IPS DF 6.9 (cell line): ENCODE measurements at places on chromosomes 16 and 17.
A peak's percentile ranks its signal among the peaks of the same experiment; 100 is the strongest.

- no peak overlapping the region for H3K27ac ChIP-seq
- H3K27me3 ChIP-seq = no peaks in the 10 kb centered on the region
- no peak overlapping the region for H3K4me3 ChIP-seq
- H3K4me1 ChIP-seq = peaks cover 6% of the 10 kb centered on the region
- no peaks in the 10 kb centered on the region for H3K36me3 ChIP-seq
- no peak for DNase-seq
Observed at GRCh38 chr16:48605518-48606110, 4.4 kb downstream of the N4BP1 start.

DNA sequence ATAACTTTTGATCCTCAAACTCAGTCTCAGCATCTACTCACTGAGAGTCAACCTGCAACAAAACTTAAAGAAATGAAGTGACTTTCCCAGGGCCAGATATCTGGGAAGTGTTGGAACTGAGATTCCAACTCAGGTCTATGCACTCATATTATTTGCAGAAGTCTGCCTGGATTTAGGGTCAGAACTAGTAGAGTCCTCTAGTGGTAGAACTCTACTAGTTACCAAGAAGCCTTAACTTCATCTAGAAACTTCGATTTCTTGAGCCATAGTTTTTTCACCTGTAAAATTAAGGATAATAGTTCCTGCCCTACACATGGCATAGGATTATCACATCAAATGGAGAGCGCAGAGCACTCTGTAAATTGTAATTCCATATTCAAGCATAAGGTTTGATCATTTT lies 23.4 kb upstream of the KRT24 start:
- DNase-seq = no peak
- no peak overlapping the region for H3K4me3 ChIP-seq
- no peaks in the 10 kb centered on the region for H3K36me3 ChIP-seq
- no peak overlapping the region for H3K27ac ChIP-seq
- no peaks in the 10 kb centered on the region for H3K4me1 ChIP-seq

DNA sequence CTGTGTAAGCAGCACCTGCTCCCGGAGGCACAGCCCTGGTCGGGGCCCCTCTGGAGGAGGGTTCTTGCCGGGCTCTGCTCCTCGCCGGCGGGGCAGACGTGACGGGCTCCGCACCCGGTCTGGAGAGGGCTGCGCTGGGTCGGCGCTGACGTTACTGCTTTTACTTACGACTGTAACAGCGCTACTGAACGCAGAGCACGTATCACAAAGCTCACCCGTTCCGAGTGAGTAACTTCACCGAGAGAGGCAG lies 1.3 kb upstream of the RAB40C start:
- no peaks in the 10 kb centered on the region for H3K36me3 ChIP-seq
- DNase-seq = no peak
- peak overlapping the region; percentile 75 for H3K4me3 ChIP-seq
- H3K4me1 ChIP-seq = peaks cover 7% of the 10 kb centered on the region
- H3K27me3 ChIP-seq = no peaks in the 10 kb centered on the region
- H3K27ac ChIP-seq = no peak overlapping the region

- H3K36me3 ChIP-seq = no peaks in the 10 kb centered on the region
- H3K27me3 ChIP-seq = no peaks in the 10 kb centered on the region
- no peak overlapping the region for H3K27ac ChIP-seq
- no peak for DNase-seq
- H3K4me3 ChIP-seq = no peak overlapping the region
Observed at GRCh38 chr16:20181416-20181815, 107.7 kb upstream of the GPR139 start.

- no peaks in the 10 kb centered on the region for H3K27me3 ChIP-seq
- H3K4me3 ChIP-seq = no peak overlapping the region
- no peaks in the 10 kb centered on the region for H3K36me3 ChIP-seq
- no peak for DNase-seq
- H3K27ac ChIP-seq = no peak overlapping the region
Observed at GRCh38 chr17:33892717-33893591, 362.1 kb upstream of the CCL2 start.

GRCh38 chr17:4635823-4636375 lies 5.6 kb downstream of the ALOX15 start:
- no peak for DNase-seq
- no peak overlapping the region for H3K4me3 ChIP-seq
- H3K27ac ChIP-seq = no peak overlapping the region
- no peaks in the 10 kb centered on the region for H3K36me3 ChIP-seq
- peaks cover 7% of the 10 kb centered on the region; the same call in 1 of the 2 replicates for H3K27me3 ChIP-seq

DNA sequence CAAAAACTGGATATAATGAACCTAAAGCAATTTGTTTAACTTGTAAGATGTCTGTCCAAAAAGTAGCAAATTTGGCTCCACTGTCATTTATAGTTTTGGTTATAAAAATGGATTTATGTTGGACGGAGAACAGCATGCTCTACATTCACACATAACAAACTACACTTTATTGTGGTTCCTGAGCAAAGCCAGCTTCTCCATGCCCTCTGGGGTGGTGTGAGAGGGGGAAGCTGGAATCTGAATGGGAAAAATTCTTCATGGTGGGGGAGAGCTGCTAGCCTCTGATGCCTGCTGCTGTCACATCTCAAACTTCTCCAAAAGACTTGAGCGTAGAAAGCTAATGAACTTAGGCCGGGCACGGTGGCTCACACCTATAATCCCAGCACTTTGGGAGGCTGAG lies 9.8 kb upstream of the METTL9 start:
- DNase-seq = no peak
- no peaks in the 10 kb centered on the region for H3K4me1 ChIP-seq
- no peaks in the 10 kb centered on the region for H3K27me3 ChIP-seq
- H3K4me3 ChIP-seq = no peak overlapping the region
- H3K36me3 ChIP-seq = no peaks in the 10 kb centered on the region
- H3K27ac ChIP-seq = no peak overlapping the region

DNA sequence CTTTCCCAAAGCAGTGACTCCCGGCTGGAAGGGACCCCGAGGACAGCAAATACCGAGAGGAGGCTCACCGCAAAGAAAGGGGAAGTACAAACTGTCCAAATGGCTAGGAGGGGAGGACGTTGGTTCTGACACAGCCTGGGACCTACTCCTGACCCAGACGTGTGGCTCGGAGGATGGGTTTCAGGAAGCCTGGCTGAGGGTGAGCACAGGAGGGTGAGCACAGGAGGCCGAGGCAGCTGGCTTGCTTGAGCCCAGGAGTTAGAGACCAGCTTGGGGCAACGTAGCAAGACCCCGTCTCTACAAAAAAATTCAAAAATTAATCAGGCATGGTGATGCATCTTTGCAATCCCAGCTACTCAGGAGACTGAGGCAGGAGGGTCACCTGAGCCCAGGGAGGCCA lies 83.2 kb downstream of the C16orf78 start:
- DNase-seq = no peak
- H3K4me3 ChIP-seq = no peak overlapping the region
- H3K36me3 ChIP-seq = no peaks in the 10 kb centered on the region
- no peaks in the 10 kb centered on the region for H3K27me3 ChIP-seq

- DNase-seq = no peak
- no peaks in the 10 kb centered on the region for H3K4me1 ChIP-seq
- H3K27ac ChIP-seq = no peak overlapping the region
- no peaks in the 10 kb centered on the region for H3K36me3 ChIP-seq
- no peak overlapping the region for H3K4me3 ChIP-seq
Observed at GRCh38 chr17:43219746-43220380, 8.2 kb downstream of the TMEM106A start.

GRCh38 chr17:63120406-63120805 lies 154.4 kb downstream of the TANC2 start:
- DNase-seq = no peak
- H3K36me3 ChIP-seq = no peaks in the 10 kb centered on the region
- H3K4me3 ChIP-seq = no peak overlapping the region
- no peaks in the 10 kb centered on the region for H3K4me1 ChIP-seq
- no peak overlapping the region for H3K27ac ChIP-seq

DNA sequence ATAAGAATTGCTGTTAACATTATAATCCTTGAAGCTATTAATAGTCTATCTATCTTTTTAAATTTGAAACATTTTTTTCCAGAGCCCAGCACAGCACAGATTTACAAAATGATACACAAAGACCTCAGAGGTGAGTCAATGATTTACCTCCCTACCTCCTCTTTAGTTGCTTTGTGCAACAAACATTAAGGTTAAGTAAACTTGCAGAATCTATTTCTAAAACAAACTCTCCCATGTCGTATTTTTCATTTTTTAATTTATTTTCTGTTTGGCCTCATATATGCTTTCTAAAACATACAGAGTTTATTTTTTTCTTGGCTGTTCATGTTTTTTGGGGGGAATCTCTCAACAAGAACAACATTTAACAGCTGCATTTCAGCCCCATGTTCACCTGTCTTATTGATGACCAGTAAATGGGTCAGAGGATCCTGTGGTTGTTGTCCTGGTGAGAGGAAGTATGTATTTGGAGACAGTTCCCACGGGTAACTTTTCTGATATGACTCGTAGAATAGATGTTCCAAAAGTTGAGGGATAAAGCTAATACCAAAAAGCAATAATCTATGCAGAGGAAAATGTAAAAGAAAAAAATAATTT lies 42.6 kb downstream of the ABCA9 start:
- no peaks in the 10 kb centered on the region for H3K36me3 ChIP-seq
- DNase-seq = no peak
- no peaks in the 10 kb centered on the region for H3K4me1 ChIP-seq
- no peak overlapping the region for H3K27ac ChIP-seq

DNA sequence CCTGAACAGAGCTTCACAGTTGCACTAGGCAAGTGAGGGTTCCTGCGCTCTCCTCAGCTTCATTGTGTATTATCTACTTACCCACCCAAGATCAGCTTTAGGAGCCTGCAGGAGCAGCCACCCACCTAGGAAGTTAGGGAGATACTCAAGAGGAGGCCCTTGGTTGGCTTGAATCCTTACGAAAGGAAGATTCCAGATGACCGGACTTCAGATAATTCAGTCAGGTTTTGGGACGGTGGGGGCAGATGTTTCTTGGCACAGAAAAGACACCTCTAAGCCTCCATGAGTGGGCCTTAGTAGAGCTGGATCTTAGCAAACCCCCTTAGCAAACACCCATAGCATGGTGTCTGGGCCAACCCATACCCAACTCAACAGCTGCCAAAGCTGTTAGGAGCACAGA lies 2.4 kb upstream of the CBFB start:
- no peak overlapping the region for H3K27ac ChIP-seq
- H3K36me3 ChIP-seq = no peaks in the 10 kb centered on the region
- H3K4me3 ChIP-seq = no peak overlapping the region
- no peaks in the 10 kb centered on the region for H3K27me3 ChIP-seq
- no peak for DNase-seq

GRCh38 chr17:68993112-68993511 lies 37.9 kb upstream of the ABCA8 start:
- H3K27ac ChIP-seq = no peak overlapping the region
- H3K4me1 ChIP-seq = no peaks in the 10 kb centered on the region
- no peak overlapping the region for H3K4me3 ChIP-seq

GRCh38 chr17:48505788-48506187 lies 25.0 kb downstream of the HOXB1 start:
- no peaks in the 10 kb centered on the region for H3K4me1 ChIP-seq
- H3K27ac ChIP-seq = no peak overlapping the region
- H3K4me3 ChIP-seq = no peak overlapping the region
- DNase-seq = no peak
- no peaks in the 10 kb centered on the region for H3K36me3 ChIP-seq

GRCh38 chr17:77727037-77727615 lies 231.4 kb upstream of the TNRC6C start:
- no peaks in the 10 kb centered on the region for H3K27me3 ChIP-seq
- no peaks in the 10 kb centered on the region for H3K36me3 ChIP-seq

DNA sequence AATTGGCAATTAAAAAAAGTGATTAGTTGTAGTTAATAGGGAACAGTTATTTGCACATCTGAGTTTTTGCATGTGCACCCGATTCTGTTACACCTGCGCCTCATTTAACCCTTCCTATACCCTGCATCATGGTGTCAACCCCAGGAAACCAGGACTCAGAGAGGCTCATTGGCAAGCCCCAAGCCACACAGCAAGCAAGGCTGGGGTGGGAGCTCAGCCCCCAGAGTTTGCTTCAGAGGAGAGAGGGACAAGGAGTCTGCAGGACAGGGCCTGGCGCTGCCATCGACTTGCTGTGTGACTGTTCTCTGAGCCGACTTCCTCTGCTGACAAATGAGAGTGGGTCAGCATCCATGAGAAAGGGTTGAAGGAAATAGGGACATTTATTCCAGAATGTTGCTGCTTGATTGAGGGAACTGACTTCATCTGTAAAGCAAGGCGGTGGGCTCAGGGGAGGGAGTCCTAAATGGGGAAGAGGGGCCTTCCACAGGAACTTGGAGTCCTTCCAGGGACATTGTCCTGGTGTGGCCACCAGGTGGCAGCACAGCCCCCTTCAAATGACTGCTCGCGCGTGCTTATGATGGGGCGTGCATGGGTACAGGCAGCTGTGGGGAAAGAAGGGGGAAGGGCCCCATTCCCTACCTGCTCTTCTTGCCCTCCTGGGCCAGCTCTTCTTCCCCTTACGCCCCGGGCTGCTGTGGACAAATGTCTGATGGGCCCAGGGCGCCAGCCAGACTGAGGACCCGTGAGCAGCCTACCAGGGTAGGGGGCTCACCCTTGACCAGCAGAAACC lies 51.6 kb downstream of the NT5M start:
- no peak overlapping the region for H3K4me3 ChIP-seq
- no peaks in the 10 kb centered on the region for H3K36me3 ChIP-seq
- H3K27me3 ChIP-seq = no peaks in the 10 kb centered on the region
- peaks cover 7% of the 10 kb centered on the region for H3K4me1 ChIP-seq
